ENCODE measurements at places on chromosomes 7 and 10. TPM values are rescaled to one million over a fixed set of nuclear protein-coding genes. Genes with fewer than 3 reads are reported as not detected.

Gene NAT16
- polyA plus RNA-seq, result not detected

Gene ZNF365
- 0.73 TPM for polyA plus RNA-seq

Gene FXYD4
- polyA plus RNA-seq, result 0.59 TPM

Gene ASAH2B
- polyA plus RNA-seq, result 2.8 TPM

Gene SSC4D
- polyA plus RNA-seq, result 0.96 TPM

Gene CYP2C8
- polyA plus RNA-seq, result 1.9 TPM

Gene SLC26A5
- 0.07 TPM for polyA plus RNA-seq

Gene PRLHR
- 0.02 TPM for polyA plus RNA-seq

Gene NEURL1
- 3.0 TPM for polyA plus RNA-seq

Gene COBL
- 2.0 TPM for polyA plus RNA-seq

Gene ITIH5
- polyA plus RNA-seq, result 1.8 TPM

Gene SERPINE1
- polyA plus RNA-seq, result 7.3 TPM

Gene ANKRD30A
- polyA plus RNA-seq, result 0.02 TPM

Gene NODAL
- polyA plus RNA-seq, result 0.21 TPM

Gene SPAM1
- 0.02 TPM for polyA plus RNA-seq

Gene ACTA2
- polyA plus RNA-seq, result 285 TPM

Gene ZNF775
- polyA plus RNA-seq, result 6.6 TPM

Gene ZFYVE27
- polyA plus RNA-seq, result 23.7 TPM

Gene KIN
- 28.6 TPM for polyA plus RNA-seq

Gene EXOC6
- 10.6 TPM for polyA plus RNA-seq

Gene ASZ1
- polyA plus RNA-seq, result 0.09 TPM

Gene RAPGEF5
- polyA plus RNA-seq, result 6.1 TPM

Gene KLF14
- polyA plus RNA-seq, result 0.02 TPM

Gene ANKRD2
- 0.68 TPM for polyA plus RNA-seq

Gene ACSM6
- polyA plus RNA-seq, result 0.96 TPM
